ENCODE measurements at places on chromosomes 2 and 18. TPM values are rescaled to one million over a fixed set of nuclear protein-coding genes. Genes with fewer than 3 reads are reported as not detected.
A peak's percentile ranks its signal among the peaks of the same experiment; 100 is the strongest.

DNA sequence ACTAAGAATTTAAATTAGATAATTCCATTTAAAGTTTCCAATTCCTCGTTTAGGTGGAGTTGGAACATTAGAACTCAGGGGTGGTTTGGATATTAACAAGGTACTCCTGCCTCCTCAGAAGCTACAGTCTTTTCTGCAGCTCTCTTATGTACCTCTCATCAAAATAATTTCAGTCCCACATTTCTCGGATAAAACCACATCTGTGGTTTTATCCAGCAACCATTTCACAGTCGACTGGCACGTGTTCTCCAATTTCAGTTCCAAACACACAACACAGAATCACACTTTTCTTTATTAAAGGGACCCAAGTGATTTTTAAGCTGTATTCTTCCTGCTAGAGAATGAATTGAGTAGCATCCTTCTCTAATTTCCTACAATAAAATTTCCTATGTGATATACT, 22.7 kb upstream of the NFU1 start:
- no peak overlapping the region for H3K27ac ChIP-seq
- no peaks in the 10 kb centered on the region for H3K4me1 ChIP-seq
- H3K4me3 ChIP-seq: no peak overlapping the region
- no peaks in the 10 kb centered on the region for H3K27me3 ChIP-seq
- peaks cover 3% of the 10 kb centered on the region for H3K36me3 ChIP-seq

DNA sequence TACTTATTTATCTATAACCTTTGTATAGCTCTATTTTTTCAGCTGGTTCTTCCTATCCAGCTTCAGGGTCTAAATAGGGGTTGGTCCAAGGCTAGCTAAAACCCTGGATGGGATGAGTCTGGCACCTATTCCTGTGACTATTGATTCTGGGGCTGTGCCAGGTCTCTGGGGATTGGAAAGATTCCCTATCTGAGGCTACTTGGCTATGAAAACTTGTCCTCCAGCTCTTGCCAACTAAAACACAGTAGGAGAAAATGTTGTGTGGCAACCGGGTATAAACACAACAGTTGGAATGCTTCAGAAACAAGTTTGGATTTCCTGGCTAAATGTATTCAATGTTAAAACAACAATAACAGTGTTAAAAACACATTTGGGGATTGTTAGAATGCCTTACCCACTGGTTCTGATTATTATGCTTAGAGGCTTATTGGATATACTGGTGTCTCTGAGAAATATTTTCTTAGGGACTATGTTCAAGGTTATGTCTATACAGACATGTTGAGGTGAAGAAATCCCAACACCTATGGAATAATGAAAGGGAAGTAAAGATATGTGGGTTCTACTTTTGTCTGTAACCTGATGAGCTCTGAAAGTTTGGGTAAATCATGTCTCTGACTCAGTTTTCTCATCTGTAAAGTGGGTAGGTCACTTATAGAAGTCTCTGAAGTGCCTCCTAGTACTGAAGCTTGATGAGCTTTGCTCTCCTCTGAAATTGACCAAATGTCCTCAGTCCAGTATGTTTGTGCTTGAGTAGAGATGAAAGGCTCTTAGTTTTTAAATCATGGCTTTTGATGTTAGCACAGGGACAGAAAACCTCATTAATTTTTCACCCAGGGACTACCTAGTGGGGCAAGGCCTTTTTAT, 460.7 kb downstream of the MTX2 start:
- no peak overlapping the region for H3K4me3 ChIP-seq
- H3K36me3 ChIP-seq: no peaks in the 10 kb centered on the region
- H3K27me3 ChIP-seq: no peaks in the 10 kb centered on the region
- H3K4me1 ChIP-seq: no peaks in the 10 kb centered on the region

GRCh38 chr18:8130096-8130495, 479.1 kb upstream of the RAB12 start:
- no peaks in the 10 kb centered on the region for H3K36me3 ChIP-seq
- no peak overlapping the region for H3K27ac ChIP-seq
- no peak for DNase-seq
- no peak overlapping the region for H3K4me3 ChIP-seq

GRCh38 chr2:44543773-44544725, 182.3 kb downstream of the CAMKMT start:
- no peaks in the 10 kb centered on the region for H3K27me3 ChIP-seq
- H3K27ac ChIP-seq: peak overlapping the region; percentile 82
- peak overlapping the region; percentile 31 for H3K4me3 ChIP-seq
- peaks cover 49% of the 10 kb centered on the region for H3K4me1 ChIP-seq
- no peaks in the 10 kb centered on the region for H3K36me3 ChIP-seq

- H3K36me3 ChIP-seq: no peaks in the 10 kb centered on the region
- no peak overlapping the region for H3K27ac ChIP-seq
- DNase-seq: no peak
- no peak overlapping the region for H3K4me3 ChIP-seq
- no peaks in the 10 kb centered on the region for H3K4me1 ChIP-seq
Measured at GRCh38 chr18:43877616-43878321, 600.5 kb upstream of the SYT4 start.

GRCh38 chr2:136394136-136395060, 276.4 kb upstream of the CXCR4 start:
- H3K27ac ChIP-seq: no peak overlapping the region
- H3K4me3 ChIP-seq: no peak overlapping the region
- H3K36me3 ChIP-seq: no peaks in the 10 kb centered on the region
- no peak for DNase-seq

GRCh38 chr2:18976168-18976961, 382.1 kb downstream of the OSR1 start:
- no peaks in the 10 kb centered on the region for H3K36me3 ChIP-seq
- H3K27ac ChIP-seq: no peak overlapping the region
- H3K27me3 ChIP-seq: no peaks in the 10 kb centered on the region

DNA sequence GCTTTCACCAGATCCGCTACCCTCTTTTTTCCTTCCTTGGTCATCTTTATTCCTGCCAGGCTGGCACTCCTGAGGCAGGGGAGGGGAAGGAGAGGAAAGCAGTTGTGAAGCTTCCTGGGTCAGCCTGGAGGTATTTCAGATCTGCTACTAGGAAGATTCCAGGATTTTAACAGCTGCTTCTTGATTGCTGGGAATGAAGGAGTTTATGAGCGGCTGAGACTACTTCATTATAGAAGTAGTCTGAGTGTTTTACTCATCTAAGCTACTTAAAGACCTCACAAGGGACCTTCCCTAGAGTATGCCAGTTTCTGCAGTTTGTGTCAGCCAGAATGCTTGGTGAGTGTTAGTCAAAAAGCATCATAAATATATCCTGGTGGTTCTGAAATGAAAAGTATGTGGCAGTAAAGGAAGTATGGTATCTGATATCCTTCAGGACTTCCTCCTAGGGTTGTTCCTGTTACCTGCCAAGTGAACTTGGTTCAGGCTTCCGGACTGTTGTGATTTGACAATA, 1.9 kb downstream of the TANC1 start:
- H3K4me3 ChIP-seq: peak overlapping the region; percentile 96
- no peaks in the 10 kb centered on the region for H3K36me3 ChIP-seq
- no peak for DNase-seq
- H3K27ac ChIP-seq: no peak overlapping the region
- H3K27me3 ChIP-seq: peaks cover 59% of the 10 kb centered on the region
- H3K4me1 ChIP-seq: peaks cover 60% of the 10 kb centered on the region

DNA sequence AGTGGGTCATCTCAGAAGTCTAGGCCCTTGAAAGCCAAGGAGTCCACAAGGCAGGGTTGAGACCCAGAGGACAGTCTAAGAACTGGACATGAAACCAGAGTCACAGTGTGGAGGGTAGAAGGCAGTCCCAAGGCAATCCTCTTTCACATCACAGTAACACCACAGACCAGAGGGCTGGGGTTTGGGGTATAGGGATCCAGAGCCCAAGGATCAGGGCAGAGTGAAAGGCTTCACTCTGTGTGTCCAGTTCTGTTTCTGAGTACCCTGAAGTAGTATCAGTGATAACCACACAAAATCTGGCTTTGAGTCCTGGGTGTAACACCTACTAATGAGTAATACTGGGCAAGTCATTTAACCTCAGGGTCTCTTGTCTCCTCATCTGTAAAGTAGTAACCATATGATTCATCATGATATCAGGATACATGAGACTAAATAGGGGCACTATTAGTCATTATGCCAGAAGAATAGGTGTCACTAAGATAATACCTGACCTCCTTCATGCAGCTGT, 91.0 kb downstream of the ICA1L start:
- DNase-seq: no peak
- H3K27ac ChIP-seq: no peak overlapping the region
- peaks cover 28% of the 10 kb centered on the region for H3K36me3 ChIP-seq
- H3K27me3 ChIP-seq: no peaks in the 10 kb centered on the region
- no peak overlapping the region for H3K4me3 ChIP-seq

DNA sequence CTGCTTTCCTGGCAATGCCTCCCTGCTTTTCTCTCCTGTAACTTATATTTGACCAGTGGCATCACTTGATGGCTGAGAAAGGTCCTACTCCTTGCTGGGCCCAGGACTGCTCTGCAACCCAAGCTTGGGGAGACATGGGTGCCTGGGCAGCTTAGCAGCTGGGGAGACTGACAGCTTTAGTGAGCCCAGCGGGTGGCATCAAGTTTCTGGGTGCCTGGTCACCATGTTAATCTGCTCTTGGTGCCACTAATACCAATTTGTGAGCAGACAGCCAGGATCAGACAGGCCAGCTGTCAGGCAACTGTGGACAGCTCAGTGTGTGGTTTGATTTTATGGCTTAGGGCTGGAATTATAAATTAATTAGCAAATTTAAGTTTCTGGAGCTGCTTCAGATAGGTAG, 144.8 kb upstream of the GLI2 start:
- H3K4me1 ChIP-seq: peaks cover 28% of the 10 kb centered on the region
- no peak overlapping the region for H3K27ac ChIP-seq
- DNase-seq: no peak
- H3K4me3 ChIP-seq: no peak overlapping the region
- H3K36me3 ChIP-seq: no peaks in the 10 kb centered on the region

GRCh38 chr18:55206927-55207326, 247.7 kb upstream of the CCDC68 start:
- no peak for DNase-seq
- H3K4me3 ChIP-seq: no peak overlapping the region
- H3K4me1 ChIP-seq: no peaks in the 10 kb centered on the region

GRCh38 chr2:224308272-224308911, 93.5 kb downstream of the FAM124B start:
- no peak overlapping the region for H3K27ac ChIP-seq
- no peaks in the 10 kb centered on the region for H3K4me1 ChIP-seq
- H3K27me3 ChIP-seq: no peaks in the 10 kb centered on the region
- DNase-seq: no peak

- no peak for DNase-seq
- H3K36me3 ChIP-seq: no peaks in the 10 kb centered on the region
- no peaks in the 10 kb centered on the region for H3K27me3 ChIP-seq
- peak overlapping the region; percentile 71 for H3K27ac ChIP-seq
- H3K4me1 ChIP-seq: peaks cover 28% of the 10 kb centered on the region
Measured at GRCh38 chr2:62309465-62310091, 113.7 kb downstream of the B3GNT2 start.

- DNase-seq: no peak
- H3K4me3 ChIP-seq: no peak overlapping the region
- H3K4me1 ChIP-seq: peaks cover 15% of the 10 kb centered on the region
Measured at GRCh38 chr2:26721115-26722032, 28.9 kb downstream of the KCNK3 start.

- peaks cover 13% of the 10 kb centered on the region for H3K4me1 ChIP-seq
- H3K4me3 ChIP-seq: no peak overlapping the region
- H3K36me3 ChIP-seq: no peaks in the 10 kb centered on the region
- DNase-seq: no peak
Measured at GRCh38 chr18:58407649-58408407, 221.1 kb downstream of the ALPK2 start.

The DPP4 gene
- total RNA-seq: 1.6 TPM

The CIDEA gene
- total RNA-seq: not detected

The ERMN gene
- 0.44 TPM for total RNA-seq

The TMEM37 gene
- total RNA-seq: 5.3 TPM

The BOLL gene
- total RNA-seq: not detected

The BCL2 gene
- 14.1 TPM for total RNA-seq

The GGCX gene
- total RNA-seq: 43.7 TPM

The NEURL3 gene
- not detected for total RNA-seq

The EMILIN1 gene
- total RNA-seq: 24.1 TPM

The DOK6 gene
- total RNA-seq: 4.0 TPM

The ANKRD30BL gene
- not detected for total RNA-seq

All from neural crest cell (in vitro differentiated cells).